ENCODE measurements at places on chromosomes 5 and 9.

DNA sequence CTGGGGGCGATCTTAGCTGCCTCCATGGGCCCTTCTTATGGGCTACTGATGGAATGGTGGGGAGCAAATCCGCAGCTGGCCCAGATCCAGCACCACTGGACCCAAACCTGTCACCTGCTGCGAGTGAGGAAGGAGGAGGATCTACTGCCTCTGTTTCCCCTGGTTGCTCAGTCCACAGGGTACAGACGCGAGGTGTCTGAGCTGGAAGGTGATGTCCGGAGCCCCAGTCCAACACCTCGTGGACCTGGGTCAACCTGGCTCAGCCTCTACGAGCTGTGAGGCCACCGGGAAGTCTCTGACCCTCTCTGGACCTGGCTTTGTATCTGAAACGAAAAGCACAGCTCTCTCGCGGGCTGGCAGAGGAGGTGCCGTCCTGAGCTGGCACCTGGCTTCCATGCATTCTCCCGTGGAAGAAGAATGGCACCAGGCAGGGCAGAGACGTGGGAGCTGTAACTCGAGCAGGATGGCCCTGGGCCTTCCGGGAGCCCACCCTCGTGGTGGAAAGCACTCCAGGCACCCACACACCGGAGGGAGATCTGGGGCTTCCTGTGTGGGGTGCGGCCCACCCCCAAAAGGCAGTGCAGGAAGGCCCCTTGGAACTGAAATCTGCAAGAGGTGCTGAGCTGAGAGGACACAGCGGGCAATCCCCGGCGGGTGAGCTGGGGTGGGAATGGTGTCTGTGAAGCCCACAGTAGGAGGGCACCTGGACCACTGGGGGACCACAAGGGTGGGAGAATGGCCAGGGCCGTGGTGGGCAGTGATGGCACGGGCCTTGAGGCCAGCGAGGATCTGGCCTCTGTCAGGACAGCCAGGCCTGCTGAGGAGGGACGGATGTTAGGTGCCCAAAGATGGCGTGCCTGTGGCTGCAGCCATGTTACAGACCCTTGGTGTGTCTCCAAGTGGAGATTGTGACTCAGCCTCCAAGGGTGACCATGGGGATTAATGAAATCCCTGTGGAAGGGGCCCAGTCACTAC lies 133.4 kb downstream of the OLFM1 start:
- no peak for DNase-seq

DNA sequence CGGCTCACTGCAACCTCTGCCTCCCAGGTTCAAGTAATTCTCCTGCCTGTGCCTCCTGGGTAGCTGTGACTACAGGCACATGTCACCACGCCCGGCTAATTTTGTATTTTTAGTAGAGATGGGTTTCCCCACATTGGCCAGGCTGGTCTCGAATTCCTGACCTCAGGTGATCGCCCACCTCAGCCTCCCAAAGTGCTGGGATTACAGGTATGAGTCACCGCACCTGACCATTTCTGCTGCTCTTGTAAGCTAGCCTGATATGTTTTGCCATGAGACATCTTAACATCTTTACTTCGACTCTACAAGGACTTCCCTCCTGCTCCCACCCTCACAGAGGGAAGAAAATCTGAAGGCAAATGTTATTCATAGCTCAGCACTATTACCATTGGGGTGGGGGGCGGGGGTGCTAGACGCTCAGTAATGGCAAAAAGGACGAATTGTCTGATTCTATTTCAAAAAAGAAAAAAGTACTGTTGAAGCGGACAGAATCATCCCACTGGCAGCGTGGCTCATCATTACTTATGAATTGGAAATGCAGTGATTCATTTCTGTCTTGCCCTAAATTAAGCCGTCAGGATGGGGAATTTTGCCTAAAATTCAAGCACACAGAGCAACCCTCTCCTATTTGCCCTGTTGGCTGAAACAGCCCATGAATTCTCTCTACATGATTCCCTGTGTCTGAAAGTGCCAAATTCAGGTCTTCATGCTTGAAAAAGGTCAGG lies 46.4 kb upstream of the WWC1 start:
- DNase-seq: no peak

DNA sequence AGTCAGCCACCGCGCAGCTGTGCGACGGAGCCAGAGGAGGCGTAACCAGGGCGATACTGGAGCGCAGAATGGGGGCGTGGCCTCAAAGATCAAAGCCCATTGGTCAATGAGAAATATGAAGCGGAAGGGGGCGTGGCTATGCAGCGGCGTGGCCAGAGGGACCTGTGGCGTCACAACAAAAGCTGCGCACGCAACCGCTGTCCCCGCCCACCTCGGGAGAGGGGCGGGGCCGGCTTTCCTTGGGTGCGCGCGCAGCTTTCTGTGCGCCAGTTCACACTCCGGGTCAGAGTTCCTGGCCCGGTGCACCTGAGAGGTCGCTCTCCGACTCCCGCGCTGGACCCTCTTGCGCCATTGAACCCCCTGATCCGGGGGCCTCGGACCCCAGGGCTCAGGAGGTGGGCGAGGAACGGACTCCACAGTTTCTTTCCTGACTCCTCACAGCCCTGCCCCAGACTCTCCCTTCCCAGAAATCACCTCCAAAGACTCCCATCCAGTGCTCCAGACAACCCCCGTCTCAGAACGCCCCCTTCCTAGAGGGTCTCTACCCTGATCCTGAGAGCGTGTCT lies at the start of gene SWI5:
TSS of gene SWI5 (plus strand) at position 269 of the 566 bp plus-strand sequence.
- peak; percentile 96 for DNase-seq

DNA sequence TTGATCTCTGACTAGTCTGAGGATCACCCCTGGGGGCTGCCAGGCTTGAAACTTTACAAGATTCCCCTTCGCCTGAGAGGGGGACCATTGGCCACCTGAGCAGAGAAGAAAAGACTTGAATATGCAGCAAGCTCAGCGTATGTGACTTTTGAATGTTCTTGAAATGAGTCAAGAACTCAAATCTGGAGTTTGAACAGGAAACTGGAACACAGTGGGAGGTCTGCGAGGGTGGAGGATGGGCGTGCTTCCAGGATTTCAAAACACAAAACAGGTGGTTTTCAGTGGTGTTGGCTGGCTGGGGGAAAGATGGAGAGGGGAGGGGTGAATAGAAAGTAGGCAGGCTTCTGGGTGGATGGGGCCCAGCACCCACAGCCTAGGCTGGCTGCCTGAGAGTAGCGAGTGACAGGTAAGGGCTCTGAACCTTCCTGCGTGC lies 40.6 kb downstream of the TMEM174 start:
- no peak for DNase-seq

GRCh38 chr5:50441493-50441955 lies 436 bp upstream of the EMB start:
- peak; percentile 68 for DNase-seq

DNA sequence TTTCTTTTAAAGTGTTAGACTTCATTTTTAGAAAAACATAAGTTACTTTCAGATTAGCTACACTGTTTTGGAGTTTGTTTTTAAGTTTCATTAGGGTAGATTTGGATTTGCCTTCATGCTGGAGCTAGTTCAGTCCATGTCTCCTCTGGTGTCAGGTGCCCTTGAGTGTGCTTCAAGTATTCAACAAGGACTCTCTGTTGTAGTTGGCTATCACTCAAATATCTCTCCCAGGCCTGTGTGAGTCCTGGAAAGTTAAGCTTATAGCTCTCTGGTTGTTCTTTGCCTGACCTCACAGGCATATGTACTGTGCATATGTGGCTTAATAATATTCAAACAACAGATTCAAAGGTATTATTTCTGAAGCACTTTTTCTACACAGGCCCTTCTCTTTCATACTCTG lies 45.4 kb downstream of the PTBP3 start:
- DNase-seq: no peak

Measured in NCI-H524 treated with DMSO at 0.1 percent for 48 hours (cell line).